ENCODE measurements at places on chromosomes 6 and 20.

DNA sequence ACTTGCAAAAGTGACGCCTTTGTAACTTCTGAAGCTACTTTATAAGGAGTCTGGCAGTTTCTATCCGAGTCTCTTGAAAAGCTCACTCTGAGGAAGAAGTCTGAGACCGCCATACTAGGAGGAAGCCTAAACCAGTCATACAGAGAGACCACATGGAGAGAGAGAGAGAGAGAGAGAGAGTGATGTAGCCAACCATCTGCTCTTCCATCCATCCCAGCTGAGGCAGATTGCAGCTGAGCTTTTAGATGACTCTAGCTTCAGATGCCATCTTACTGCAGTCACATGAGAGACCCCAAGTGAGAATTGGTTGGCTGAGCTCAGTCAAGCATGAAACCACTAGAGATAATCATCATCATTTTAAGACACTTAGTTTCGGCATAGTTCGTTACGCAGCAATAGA lies 15.0 kb upstream of the DTNBP1 start:
- no peak for DNase-seq

DNA sequence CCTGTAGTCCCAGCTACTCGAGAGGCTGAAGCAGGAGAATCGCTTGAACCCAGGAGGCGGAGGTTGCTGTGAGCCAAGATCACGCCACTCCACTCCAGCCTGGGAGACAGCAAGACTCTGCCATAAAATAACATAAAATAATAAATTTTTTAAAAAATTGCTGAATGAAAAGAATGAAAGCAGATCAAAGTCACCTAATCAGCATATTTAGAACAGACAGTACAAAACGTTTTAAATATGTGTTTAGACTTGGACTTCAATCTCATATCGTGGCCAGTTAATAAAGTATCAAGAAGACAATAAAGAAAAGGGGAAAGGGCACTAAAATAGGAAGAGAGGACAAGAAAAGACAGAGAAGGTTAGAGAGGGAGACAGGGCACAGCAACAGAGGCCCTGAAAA lies 74.6 kb downstream of the EPM2A start:
- DNase-seq, result no peak

DNA sequence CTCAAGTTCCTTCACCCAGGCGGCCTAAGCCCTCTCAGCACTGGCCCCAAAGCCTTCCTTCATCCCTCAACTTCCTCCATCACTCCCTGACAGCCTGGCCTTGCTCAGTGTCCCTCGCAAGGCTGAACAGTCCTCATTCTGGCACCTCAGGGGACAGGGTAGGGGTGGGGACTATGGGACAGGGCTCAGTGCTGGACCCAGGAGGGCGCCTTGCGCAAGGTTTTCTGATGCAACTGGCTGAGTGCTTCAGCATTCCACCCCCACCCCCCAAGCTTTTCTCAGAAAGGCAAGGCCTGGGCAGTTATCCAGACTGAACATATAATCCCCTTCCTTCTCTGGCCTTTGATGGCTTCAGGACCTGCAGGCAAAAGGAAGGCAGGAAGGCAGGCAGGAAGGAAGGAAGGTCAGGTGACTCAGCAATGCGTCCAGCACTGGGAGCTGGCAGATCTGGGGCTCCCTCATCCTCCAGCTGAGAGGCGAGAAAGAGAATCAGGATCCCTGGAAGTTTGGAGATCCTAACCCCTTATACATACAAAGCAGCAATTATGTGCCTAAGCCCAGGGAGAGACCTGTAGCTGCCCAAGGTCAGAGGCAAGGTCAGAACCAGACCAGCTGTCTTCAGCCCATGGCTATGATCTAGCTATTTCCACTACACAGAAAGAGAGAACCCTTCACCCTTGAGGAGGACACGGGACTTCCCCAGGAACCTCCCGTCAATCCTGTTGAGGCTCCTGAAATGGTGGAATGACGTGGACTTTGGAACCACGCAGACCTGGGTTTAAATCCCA lies 8.6 kb upstream of the TRIB3 start:
- no peak for DNase-seq

GRCh38 chr6:141677598-141678211 lies 455.0 kb upstream of the GJE1 start:
- DNase-seq, result no peak

DNA sequence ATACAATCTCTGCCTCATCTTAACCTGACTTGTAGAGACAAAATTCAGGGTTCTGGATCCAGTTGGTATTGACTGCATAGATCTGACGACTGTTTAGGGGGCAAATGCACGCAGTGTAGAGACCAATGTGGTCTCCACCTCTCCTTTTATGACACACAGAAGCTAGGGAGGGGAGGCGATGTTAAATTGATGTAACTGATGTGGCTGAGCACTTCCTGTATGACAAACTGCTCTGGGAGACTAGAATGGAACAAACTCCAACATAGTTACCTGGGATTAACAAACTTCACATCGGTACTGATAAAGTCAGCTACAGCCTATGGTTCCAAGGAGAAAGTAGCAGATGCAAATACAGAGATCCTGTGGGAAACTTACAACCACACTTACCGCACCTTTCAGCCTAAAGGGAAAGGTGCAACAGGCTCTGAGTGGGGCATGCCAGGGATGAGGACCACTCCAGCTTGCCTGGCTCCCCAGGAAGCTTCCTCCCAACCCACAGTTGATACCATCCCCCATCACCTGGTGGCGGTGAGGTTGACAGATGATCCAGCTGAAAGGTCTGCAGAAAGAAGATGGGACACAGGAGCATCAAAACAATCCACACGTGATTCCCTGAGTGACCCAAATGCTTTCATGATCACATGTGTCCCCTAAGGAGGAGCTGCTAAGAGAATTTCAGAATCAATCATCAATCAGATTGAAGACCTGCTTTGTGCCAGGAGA lies 60.6 kb upstream of the MRPS10 start:
- DNase-seq, result no peak

GRCh38 chr6:140051521-140052512 lies 677.4 kb upstream of the CITED2 start:
- no peak for DNase-seq

GRCh38 chr20:51418137-51418529 lies 124.4 kb downstream of the NFATC2 start:
- DNase-seq, result no peak

DNA sequence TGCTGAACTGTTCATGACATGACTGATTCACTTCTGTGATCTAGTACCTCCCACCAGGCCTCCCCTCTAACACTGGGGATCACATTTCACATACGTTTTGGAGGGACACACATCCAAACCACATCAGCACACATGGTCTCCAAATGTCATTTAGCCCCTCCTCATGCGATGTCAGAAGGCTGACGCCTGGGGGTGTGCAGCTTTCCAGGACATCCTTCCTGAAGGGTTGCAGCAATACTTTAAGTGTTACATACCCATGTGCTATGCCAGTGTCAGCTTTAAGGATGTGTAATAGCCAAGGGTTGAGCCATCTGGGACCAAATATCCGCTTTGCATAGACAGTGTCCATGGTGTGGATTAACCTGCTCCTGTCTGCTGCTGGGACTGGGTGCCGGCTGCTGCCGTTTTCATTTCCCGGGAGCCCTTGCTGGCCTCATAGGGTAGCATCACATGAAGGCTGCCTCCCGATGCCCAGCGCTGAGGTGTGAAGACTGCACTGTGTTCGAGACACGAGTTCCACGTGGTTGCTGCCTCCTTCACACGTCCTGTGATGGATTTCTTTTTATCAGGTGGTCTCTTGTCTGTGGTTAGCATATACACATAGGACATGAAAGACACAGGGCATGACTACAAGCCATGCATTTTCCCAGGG lies 219.0 kb downstream of the THBS2 start:
- DNase-seq, result no peak

DNA sequence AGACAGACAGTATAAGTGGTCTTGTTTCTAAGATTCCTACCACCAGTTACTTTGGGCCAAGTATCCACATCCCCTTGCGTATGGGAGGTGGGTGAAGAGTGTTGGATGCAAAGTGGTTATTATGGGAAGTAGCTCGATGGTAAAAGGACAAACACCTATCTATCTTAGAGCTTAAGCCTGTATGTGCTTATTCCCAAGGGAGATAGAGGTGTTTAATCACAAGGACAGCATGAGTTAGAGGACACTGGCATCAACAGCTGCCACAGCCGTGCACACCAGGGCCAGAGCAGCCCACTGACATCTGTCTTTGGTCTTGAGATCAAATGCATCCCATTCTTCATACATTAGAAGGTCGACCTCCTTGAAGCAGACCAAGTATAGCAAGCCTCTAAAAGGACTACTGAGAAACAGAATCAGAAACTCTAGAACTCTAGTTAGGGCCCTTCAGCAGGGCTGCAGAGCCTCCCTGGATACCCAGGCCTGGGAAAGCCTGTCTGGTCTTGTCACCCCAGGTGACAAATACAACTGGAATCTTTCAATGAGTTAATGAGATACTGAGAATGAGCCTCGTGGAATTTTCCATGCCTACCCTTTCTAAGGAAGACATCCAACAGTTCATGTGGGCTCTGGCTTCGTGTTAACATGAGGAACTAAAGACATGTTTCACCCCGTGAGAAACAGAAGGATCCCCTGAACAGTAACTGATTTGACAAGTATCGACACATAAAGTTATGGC lies 28.7 kb downstream of the TXNDC5 start:
- DNase-seq, result no peak

DNA sequence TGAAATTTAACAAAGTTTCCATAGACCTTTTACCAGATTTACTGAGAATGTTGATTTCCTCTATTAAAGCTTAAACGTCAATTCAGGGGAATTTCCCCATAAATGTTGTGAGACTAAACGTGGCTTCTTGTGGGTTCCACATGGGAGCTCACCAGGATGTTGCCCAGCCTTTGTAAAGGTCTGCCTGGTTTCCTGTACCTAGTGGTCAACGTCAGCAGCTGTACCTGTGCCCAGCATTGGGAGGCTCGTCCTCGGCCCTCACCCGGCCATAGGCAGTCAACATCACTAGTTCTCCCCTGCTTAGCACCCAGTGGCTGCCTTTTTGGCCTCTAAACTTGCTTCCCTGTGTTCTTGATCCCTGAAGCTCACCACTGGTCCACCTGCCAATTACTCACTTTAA lies 22.1 kb upstream of the CD83 start:
- DNase-seq, result no peak

- no peak for DNase-seq
These were observed 185 bp upstream of the TNFRSF6B start for GRCh38 chr20:63696306-63696627.

DNA sequence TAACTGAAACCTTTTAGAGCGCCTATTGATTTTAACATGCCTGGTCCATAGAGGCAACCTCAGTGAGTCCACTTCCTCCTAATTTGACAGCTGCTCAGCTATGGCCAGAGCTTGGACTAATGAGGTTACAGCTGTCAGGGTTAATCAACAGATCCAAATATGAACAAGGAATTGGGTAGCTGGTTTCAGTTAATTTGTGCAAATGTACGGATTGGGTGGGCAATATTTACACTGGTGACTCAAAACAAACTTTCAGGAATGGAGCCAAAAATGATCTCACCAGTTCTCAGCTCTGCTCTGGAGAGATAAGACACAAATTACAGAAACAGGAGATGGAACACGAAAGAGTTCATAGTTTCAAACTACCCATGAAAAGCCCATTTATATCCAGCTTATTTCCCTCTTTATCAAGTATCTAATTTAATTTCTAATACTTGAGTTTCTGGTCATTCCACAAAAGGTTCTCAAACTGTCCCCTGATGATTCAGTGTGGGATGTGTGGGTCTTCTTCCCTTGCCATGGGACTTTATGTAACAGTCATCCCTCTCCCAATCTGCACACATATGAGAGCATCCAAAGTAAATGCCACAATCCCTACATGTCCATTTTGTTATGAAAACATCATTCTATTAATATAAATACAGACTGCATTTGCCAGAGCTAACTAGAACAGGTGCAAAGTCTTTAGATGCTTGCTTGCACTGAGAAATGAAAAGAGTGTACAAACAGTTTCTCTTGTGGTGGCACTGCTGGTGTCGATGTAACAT lies 149.9 kb downstream of the RPS12 start:
- DNase-seq, result no peak

DNA sequence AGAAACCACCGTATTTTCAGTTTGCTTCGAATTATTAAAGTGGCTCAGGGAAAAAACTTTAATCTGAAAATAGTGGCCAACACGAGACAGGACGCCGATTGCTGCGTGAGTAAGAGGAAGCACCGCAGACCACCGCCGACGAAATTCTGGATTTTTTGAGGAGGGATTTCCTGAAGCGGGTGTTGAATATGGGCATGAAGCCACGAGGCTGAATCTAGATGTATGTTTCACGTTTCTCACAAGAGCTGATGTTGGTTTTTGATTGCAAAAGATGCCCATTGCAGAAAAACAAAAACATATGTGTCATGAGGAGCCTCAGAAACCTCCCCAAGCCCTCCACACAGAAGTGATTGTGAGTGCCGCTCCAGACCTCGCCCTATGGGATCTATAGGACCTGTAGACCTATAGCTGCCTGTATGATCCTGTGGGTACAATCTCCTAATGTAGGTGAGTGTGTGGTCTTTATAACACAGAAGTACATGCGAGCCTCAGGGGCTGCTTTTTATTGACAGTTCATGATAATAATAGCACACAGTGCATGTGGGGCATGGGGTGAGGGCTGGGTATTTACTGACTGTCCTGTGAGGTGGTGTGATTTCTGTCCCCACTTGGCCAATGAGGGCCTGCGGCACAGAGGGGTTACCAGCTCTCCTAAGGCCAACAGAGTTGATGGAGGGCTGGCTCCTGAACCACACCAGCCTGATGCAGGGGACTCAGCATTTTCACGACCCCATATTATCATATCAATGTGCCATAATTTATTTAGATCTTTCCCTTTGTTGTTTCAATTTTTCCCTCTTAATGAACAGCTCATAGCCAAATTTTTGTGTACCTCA lies 243.9 kb downstream of the DLL1 start:
- DNase-seq, result no peak

DNA sequence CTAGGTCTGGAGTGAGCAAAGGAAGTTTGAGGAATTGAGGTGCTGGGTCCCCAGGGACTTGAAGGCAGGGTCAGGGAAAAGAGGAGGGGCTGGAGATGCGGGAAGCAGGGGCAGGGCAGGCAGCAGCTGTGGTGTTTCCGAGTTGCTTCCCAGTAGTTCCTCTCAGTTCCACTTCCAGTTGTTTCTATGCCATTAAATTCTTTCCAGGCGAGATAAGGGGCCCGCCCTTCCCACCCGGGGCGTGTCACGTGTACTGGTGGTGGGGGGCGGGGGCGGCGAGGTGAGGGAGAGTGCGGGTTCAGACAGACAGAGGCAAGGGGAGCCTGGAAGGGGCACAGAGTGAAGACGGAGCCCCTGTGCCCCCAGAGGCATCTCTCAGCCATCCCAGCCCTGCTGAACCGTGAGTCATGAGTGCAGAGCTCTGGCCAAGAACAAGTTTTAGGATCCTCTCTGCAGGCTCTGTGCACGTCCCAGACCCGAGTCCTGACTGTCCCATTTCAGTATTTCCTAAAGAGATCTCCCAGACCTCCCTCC lies 977 bp downstream of the TNXB start:
- no peak for DNase-seq

DNA sequence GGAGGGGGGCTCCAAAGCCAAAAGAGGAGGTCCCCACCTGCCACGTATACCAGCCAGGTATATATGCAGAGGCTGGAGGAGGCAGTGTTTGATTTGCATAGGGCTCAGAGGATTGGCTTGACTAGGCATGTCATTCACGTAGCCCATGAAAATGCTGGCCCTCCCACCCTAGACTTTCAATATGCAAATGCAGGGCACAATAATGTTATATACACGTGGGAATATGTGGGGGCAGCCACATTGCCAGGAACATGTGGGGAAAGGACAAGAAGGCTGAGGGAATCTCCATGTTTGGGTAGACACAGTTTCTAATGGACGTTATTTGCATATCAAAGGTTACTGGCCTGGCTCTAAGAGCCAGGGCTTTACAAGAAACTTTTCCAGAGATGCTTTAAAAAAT lies 301.8 kb downstream of the FARS2 start:
- DNase-seq, result no peak
